ENCODE measurements at places on chromosomes 7 and 10.

DNA sequence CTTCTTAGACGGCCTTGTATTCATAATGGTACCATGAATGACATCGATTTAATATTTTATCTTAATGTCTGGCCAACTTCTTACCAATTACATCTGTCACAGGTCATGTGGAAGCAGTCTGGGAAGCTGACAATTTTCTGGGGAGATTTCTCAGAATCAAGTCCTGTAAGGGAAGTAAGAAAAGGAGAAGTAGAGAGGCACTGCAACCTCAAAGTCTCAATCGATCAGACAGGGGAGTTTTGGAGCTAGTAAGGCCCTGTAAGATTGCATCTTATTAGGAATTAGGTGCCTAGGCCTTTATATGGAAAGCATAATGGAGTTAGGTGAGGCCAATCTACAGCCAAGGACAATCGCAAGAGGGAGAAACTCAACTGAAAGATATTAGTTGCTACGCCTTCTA lies 694.6 kb upstream of the SORCS1 start:
- no peak for DNase-seq

DNA sequence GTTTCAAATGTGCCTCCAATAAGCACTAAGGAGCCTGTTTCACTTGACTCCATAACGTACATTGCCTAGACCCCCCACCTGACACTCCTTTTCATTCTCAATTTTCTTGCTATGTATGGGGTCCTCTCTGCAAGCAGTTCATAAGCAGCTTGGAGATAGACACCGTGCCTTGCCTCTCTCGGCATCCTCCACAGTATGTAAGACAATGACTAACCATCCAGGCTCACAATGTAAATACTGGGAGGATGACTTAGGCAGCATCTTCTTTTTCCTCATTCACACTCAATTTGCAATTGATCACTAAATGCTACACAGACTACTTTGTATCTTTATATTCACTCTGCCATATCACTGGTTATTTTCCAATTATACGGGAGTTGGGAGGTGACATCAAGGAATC lies 22.8 kb upstream of the CABCOCO1 start:
- DNase-seq, result no peak

- no peak for DNase-seq
Measured at GRCh38 chr7:157058068-157058467, 47.6 kb upstream of the MNX1 start.

DNA sequence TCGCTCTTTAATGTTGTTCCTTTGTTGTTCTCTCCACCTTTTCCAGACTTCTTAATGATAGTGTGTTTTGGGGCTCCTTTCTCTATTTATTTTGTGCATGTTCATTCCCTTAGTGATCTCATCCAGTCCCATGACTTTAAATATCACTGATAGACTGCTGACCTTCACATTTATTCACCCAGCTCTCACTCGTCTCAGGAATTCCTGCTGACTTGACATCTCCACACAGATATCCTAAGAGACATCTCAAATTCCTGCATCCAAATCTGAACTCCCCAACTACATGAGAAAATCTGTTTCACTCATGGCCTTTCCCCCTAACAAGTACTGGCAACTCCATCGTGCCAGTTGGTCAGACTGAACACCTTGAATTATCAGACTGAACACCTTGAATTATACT lies 111.2 kb downstream of the CTTNBP2 start:
- no peak for DNase-seq

GRCh38 chr10:62093863-62094291 lies 174.8 kb downstream of the RTKN2 start:
- DNase-seq, result no peak

GRCh38 chr10:59107147-59107546 lies 69.3 kb upstream of the PHYHIPL start:
- DNase-seq, result no peak

GRCh38 chr7:24968165-24968564 lies 11.8 kb downstream of the OSBPL3 start:
- DNase-seq, result peak; percentile 78

DNA sequence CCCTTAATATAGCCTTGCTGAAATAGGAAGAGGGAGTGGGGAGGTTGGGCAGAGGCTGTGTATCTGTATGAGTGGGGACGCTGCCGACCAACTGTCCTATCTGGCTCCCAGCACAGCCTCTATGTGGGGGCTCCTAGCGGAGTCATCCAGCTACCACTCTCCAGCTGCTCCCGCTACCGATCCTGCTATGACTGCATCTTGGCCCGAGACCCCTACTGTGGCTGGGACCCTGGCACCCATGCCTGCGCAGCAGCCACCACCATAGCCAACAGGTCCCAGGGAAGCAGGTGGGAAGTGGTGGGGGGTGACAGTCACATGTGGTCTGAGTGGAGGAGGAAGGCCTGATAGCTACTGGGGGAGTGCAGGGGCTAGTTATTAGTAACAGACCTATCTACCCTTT lies 6.6 kb downstream of the MRPL43 start:
- DNase-seq, result no peak

DNA sequence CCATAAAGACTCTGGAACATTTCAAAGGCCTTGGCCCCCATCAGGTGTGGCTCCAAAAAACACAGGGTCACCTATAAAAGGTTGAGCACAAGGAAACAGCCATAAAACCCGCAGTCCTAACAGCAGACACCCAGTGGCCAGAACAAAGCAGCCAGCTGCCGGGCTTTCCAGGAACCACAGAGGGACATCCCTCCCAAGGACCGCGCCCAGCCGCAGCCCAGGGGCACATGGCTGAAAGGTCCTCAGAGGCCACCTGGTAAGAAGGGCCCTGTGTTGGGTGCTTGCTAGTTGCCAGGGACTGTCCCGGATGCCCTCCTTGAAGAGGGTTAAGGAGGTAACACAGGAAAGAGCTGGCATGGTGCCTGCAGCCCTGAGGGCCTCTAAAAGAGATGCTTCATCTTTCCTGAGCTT lies 32.7 kb downstream of the KCNMA1 start:
- no peak for DNase-seq

DNA sequence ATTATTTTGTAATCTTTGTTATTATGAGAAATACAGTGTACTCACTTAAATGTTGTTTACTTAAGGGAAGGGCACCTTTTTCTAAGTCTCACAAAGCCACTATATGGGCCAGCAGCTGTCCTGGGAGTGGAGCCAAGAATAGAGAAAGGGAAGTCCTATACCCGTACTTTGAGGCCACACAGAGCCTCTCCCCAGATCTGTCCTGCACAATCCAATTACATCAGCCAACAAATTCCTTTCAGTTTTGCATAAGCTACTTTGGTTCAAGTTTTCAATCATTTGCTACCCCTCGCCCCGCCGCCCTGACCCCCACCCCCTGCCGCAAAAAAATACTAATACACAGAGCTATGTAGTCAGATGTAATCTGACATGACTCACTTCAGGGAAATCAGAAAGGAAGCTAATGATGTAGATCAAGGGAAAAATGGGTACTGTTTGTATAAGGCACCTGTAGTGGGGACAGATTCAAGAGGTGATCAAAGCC lies 297.4 kb upstream of the NEBL start:
- DNase-seq, result peak; percentile 19

GRCh38 chr10:74704629-74705357 lies 121.6 kb upstream of the KAT6B start:
- no peak for DNase-seq

DNA sequence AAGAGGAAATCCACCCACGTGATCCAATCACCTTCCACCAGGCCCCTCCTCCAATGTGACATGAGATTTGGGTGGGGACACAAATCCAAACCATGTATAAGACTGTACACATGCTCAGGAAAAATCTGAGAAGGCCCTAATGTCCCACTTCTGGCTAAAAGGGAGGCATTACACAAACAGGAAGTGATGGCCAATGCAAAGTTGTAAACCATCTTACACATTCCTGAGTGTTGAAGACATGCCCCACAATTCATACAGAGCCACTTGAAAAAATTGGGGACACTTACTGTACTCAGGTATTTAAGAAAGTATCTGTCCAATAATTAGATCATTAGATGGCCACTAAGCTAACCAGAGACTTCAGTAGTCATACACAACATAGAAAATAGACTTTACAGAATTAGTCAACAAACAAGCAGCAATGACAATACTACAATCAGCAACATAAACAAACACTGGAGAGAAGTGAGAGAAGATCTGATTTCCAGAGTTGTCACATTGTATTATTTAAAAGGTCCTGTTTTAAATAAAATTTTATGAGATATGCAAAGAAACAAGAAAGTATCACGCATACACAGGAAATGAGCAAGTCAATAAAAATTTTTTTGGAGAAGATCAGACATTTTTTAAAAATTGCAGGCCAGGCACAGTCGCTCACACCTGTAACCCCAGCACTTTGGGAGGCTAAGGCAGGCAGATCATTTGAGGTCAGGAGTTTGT lies 143.3 kb downstream of the DGKI start:
- no peak for DNase-seq

DNA sequence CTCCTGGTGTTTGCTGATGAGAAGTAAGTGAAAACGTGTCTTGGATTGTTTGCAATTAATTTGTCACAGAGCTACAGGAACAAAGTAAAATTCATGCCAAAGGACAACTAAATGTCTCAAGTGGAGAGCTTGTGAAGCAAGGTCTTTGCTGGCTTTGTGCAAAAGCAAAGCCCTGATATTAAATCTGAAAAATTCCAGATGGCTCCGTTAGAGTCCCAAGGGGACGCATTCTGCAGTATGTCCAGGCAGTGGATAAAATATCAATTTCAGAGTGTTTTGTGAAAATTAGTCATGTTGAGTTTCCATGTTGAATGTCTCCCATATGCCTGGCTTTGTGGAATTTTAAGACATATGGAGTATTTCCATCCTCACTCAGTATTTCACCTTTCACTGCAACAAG lies 102.5 kb upstream of the PTN start:
- no peak for DNase-seq

- DNase-seq, result no peak
Measured at GRCh38 chr7:122123746-122124145, 20.3 kb downstream of the AASS start.

GRCh38 chr7:12683678-12684585 lies 3.5 kb upstream of the ARL4A start:
- no peak for DNase-seq

DNA sequence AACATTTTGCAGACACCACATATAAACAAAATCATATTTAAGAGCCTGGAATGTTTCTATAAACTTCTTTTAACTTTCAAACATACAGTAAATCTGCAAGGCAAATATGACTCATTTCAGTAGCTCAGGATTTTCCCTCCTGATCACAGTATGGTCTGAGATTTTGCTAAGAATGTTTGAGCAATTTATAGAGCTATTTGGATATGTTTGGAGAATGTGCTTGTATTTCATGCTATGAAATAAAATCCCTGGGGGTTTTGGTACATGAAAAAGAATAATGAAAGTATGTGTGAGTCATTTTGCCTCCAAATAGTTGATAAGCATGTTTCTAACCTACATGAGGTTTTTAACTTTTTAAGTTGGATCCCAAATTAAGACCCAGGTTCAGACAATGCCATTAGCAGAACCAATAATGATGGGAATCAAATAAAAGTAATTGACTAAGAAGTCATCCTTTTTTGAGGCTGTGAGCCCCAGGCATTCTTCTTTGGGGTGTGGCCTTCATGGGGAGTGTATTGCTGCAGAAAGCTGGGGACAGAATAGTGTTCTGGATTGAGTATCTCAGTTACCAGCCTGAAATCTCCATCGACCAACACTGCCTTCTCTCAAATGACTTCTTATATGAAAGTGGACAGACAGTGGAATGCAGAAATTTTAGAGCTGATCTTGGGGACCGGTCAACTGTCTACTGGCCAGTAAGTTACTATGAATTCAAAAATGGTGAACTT lies 66.1 kb upstream of the AGBL3 start:
- DNase-seq, result no peak

DNA sequence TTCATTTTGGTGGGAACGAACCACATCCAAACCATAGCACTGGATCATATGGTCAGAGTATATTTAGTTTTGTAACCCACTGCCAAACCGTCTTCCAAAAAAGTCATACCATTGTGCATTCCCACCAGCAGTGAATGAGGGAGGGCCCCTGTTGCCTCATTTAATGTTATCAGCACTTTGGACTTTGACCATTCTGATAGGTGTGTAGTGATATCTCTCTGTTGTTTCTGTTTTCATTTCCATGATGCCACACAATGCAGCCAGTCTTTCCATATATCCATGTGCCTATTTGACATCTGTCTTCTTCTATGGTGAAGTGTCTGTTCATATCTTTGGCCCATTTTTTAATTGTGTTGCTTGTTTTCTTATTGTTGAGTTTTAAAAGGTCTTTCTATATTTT lies 105.0 kb upstream of the PPP2R2D start:
- DNase-seq, result no peak

- peak; percentile 1 for DNase-seq
Measured at GRCh38 chr10:62688971-62689700, 115.4 kb upstream of the ADO start.

DNA sequence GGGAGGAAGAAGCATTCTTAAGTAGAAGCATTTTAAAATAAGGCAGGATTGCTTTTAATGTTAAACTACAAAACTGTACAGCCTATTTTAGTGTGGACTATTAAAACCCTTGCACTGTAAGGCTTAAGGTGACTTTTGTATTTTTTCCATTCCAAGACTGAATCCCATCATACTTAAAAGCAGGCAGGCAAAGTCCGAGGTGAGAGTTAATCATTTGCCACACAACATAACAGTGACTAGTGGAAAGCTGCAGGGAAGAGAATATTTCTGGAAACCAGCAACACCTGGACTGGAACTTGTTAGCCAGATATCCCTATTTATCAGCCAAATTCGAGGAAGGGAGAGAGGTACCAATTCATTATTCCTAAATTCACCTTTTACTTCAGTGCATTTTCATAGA lies 3.5 kb downstream of the PRR15 start:
- no peak for DNase-seq

- no peak for DNase-seq
Measured at GRCh38 chr10:72622271-72622670, 3.6 kb downstream of the MICU1 start.

DNA sequence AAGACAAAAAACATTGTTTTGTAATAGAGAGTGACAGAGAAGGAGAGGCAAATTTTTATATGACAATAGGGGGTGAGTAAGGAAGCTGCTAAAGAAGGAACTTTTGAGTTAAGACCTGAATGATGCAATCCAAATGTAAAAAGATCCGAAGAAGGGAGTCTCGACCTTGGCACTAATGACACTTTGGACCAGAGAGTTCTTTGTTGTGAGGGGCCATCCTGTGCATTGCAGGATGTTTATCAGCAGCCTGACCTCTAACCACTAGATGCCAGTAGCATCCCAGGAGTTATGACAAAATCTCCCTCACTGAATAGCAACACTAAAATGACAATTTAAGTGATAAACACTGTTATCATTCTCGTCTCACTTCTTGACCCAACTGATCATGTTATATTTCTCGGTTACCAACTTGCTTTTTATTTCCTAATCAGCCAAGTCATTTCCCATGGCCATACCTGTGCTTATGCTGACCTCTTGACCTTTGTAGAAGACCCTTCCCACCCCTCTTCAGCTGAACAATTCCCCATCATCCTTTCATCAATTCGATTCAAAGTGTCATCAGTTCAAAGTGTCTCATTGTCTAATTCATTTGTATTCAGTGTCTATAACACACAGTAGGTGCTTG lies 30.0 kb downstream of the DGKI start:
- DNase-seq, result peak; percentile 22

GRCh38 chr7:112699725-112700513 lies 90.3 kb downstream of the TMEM168 start:
- no peak for DNase-seq

GRCh38 chr10:62885684-62886461 lies 69.7 kb upstream of the EGR2 start:
- DNase-seq, result peak; percentile 49
